Astrocyte (in vitro differentiated cells and primary cell): ENCODE measurements at places on chromosomes 4 and X. TPM values are rescaled to one million over a fixed set of nuclear protein-coding genes. Genes with fewer than 3 reads are reported as not detected.

GRCh38 chrX:151516538-151517187 is 46.8 kb upstream of the PASD1 start:
- DNase-seq, result no peak

- DNase-seq, result no peak
Measured at GRCh38 chr4:26034849-26035248, 120.8 kb downstream of the SMIM20 start.

GRCh38 chr4:76029300-76029699 is 6.0 kb upstream of the CXCL10 start:
- no peak for DNase-seq

DNA sequence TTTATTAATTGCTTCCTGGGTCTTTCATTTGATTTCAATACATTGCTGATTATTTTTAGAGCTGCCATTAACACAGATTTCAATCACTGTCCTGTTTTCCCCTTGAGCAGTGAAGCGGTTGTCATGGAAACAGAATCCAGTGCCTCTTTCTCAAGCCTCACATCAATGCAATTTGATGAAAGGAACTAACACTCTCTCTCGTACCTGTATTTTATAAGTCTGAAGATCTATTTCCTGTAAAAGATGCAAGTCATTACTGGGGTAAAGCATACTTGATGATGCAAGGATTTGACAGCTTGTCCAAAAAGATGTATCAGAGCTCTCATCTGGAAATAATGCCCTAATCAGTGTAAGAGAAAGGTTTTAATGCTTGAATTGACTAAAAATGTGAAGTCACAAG is 17.9 kb upstream of the GASK1B start:
- no peak for DNase-seq

DNA sequence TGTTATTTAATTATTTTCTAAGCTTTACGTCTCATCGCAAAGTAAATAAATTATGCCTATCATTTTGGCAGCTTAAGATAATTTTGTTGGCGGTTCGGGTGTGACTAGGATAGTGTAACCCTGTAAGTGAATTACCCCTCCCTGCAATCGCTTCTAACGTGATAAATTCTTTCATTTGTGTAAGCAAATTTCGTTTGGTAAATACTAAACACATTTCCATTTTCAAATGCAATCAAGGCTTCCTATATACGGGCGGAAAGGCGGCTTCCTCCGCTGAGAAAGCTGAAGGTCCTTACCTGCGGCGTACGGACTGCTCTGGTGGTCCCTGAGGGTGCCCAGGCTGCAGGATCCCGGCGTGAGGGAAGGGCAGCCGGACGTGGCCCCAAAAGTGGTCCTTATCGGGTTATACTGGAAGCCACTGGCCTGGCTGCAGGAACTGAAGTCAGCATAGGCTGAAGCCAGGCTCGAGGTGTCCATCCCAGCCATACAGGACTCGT is 403 bp downstream of the PHOX2B start:
- DNase-seq, result no peak

DNA sequence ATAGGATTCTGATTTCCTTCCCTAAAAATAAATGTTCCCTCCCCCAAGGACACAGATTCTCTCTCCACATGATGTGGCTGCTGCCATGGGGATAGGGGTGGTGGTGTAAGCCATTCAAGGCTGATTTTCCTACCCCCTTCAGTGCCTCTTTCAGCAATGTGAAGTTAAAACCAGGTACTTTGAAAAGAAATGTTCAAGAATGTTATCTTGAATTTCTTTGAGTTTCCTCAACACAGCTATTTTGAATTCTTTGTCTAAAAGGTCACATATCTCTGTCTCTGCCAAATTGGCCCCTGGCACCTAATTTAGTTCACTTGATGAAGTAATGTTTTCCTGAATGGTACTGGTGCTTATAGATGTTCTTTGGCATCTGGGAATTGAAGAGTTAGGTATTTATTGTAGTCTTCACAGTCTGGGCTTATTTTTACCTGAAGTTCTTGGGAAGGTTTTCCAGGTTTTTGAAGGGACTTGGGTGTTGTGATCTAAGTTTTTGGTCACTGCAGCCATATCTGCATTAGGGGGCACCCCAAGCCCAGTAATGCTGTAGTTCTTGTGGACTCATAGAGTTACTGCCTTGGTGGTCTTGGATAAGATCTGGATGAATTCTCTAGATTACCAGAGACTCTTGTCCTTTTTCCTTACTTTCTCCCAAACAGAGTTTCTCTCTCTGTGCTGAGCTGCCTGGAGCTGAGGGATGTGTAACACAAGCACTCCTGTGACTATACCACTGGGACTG is 7.6 kb upstream of the DIPK2B start:
- DNase-seq, result no peak

Gene SMARCA1
- total RNA-seq, result 104 and 107 TPM in 2 replicates

GRCh38 chr4:182343453-182343852 is 100.3 kb downstream of the TENM3 start:
- no peak for DNase-seq

GRCh38 chr4:113169368-113169767 is 119.9 kb downstream of the ANK2 start:
- peak; percentile 16 for DNase-seq

DNA sequence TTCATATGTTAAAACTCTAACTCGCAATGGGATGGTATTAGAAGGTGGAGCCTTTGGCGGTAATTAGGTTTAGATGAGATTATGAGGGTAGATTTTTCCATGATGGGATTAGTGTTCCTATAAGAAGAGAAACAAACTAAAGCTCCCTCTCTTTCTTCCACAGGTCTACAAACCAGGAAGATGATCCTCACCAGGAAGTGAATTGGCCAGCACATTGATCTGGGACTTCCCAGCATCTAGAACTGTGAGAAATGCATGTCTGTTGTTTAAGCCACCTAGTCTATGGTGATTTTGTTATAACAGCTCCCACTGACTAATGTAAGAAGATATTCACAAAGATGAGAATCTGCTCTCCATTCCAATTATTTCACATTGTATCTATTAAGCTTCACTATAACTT is 2266.9 kb downstream of the PCDH7 start:
- DNase-seq, result no peak

DNA sequence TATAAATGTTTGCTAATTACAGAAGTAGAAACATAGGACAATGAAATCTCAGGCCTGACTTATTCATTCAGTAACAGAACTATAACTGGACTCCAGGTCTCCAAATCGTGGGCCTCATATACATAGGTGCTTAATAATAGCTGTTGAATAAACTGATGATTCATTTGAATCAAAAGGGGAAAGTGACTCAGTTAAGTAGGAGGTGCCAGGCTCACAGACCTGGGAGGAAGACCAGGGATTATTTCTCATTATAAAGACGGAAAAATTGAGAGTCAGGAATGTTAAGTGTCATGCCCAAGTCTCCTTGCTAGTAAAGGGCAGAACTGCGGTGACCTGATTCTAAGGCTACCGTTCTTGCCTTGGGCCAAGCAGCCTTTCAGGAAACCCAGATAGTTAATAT is 131.5 kb downstream of the HS3ST1 start:
- DNase-seq, result peak; percentile 61

- DNase-seq, result no peak
Measured at GRCh38 chrX:32116047-32116446, 1044.2 kb upstream of the FTHL17 start.

- DNase-seq, result peak; percentile 79
Measured at GRCh38 chr4:5750052-5750945, 39.3 kb downstream of the EVC start.

Gene F8A3
- total RNA-seq, result not detected in 2 replicates

GRCh38 chrX:136745215-136746173 is 35.2 kb downstream of the ARHGEF6 start:
- DNase-seq, result no peak

DNA sequence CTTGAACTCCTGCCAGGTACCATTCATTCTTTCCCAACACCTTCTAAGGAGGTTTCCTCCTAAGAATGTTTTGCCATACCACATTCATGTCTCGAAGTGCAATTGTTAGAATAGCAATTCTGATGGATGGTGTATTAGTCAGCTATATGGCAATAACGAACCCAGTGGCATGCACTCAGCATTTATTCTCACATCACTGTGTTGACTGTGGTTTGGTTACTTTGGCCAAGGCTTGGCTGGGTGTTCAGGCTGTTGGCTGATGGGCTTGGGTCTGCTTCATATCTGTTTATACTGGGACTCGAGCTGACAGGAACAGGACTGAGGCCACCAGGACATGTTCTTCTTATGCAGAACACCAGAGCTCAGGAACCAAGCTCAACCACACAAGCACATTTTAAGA is 31.7 kb downstream of the PSAPL1 start:
- peak; percentile 87 for DNase-seq

Gene TMLHE
- total RNA-seq, result 10.1 and 10.3 TPM in 2 replicates

DNA sequence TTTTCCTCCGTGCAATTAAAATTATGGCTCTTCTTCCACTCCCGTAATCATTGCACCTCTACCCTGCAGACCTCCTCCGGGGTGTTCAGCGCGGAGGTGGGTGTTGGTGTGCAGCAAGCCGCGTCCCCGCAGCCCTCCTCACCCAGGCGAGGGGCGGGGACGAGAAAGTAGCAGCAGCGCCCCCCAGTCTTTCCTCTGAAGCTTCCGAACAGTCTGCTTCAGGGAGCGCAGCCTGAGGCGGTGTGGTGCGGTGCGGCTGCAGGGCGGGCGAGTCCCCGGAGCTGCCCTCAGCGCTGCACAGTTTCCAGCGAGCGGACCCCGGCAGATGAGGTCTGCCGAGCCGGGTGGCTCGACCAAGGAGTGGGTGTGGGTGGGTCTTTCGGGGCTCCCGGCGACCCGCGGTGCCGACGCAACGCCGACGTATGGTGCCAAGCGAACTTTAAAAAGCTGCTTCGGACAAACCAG is at the start of gene FRAS1:
Gene FRAS1, plus strand, starts transcription at position 189 of the 465 bp plus-strand sequence. CDS start 687 bp downstream, outside the sequence.
- peak; percentile 22 for DNase-seq

Gene PCSK1N
- 62.0 and 65.0 TPM in 2 replicates for total RNA-seq

DNA sequence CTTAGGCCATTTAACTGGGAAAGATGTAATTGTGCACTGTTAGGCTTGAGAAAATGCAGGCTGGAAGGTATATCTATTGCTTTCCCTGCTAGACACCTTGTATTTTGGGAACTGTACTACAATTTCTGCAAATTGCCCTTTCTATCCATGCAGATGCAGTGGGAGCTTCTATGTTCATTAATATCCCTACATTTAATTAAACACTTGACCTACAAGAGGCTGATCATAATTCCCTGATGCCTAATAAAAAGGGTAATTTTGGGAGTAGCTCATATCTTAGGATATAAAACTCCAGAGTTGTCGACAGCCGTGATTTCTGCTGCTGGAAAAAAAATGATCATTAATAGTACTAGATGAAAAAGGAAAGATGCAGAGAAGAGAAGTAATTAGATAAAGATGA is 19.7 kb downstream of the DTHD1 start:
- no peak for DNase-seq

- DNase-seq, result no peak
Measured at GRCh38 chrX:153727123-153727931, 2.7 kb downstream of the ABCD1 start.

- DNase-seq, result no peak
Measured at GRCh38 chrX:40736170-40736505, 796 bp upstream of the MED14 start.

DNA sequence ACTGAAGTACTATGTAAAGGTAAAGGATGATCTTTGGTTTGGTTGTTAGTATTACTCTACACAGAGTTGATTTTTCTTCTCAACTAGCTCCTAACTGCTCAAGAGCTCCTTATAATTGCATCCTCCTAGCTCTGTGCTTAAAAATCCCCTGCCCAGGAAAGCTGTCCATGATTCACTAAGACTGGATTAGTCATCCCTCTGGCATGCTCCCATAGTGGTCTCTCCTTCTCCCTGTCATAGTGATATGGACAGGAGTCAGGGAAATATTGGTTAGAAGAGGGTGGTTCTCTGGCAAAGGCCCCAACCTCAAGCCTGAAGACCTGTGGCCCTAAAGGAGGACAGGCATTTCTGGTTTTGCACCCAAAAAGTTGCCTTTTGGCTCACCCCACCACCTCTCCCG is 242.3 kb upstream of the KCNIP4 start:
- DNase-seq, result peak; percentile 92

Gene NSUN7
- 2.1 and 2.5 TPM in 2 replicates for total RNA-seq

DNA sequence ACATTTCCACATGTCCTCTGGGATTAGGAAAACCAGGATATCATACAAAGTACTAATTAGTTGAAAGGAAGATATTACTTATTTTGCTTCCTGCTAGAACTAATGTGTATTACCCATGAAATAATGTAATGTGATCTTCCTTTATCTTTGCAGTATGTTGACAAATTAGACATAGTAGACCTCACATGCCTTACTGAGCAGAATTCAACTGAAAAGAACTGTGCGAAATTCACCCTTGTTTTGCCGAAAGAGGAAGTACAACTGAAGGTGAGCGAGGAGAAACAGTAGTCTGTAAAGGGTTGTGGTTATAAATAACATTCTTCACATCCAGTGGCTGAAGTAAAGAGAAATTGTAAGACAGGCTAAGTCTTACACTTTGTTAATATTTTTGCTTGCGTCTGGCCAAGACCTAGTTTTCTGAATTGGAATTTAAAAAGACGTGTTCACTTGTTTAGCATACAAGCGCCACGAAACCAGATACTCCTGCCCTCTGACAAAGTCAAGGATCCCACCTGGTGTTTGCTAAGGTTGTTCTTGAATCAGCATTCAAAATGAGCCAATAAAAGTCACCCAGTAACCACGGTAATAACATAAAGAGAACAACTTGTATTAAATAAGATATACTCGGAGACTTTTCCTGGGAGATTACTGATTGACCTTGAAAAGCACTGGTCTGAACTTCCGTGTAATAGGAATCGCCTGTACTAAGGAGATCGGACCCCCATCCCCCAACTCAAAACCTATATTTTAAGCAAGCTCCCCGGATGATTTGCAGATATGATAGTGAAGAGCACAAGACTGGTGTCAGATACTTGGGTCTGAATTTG is 16.9 kb downstream of the STAP1 start:
- DNase-seq, result no peak

- no peak for DNase-seq
Measured at GRCh38 chrX:2458309-2458708, 42.5 kb downstream of the DHRSX start.

DNA sequence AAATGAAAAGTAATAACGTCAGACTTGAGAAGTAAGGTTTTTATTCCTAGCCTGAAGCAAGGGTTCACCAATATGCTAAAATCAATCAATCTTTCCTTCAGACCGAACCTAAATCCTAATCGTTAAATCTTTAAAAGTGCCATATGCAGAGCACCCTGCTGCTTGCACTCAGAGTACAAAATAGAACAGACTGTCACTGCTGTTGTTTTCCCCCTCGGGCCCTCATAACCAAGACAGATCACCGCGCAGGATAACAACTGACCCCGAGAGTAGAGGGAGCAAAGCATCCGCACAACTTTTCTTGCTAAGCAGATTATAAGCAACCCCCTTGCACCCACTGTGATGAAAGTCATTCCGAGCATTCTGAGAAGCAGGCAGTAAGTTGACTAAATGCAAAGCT is 550.9 kb upstream of the NDST4 start:
- no peak for DNase-seq

- no peak for DNase-seq
Measured at GRCh38 chrX:129980540-129981199, 1.8 kb upstream of the BCORL1 start.

- peak; percentile 37 for DNase-seq
Measured at GRCh38 chrX:23904096-23904495, 3.6 kb downstream of the APOO start.

Gene ANOS1
- total RNA-seq, result 10.0 and 15.3 TPM in 2 replicates

- peak; percentile 14 for DNase-seq
Measured at GRCh38 chr4:52911684-52912294, 49.7 kb downstream of the RASL11B start.

GRCh38 chrX:40097504-40098263 is at the start of gene BCOR:
Gene BCOR (minus strand): TSS chrX:40097958. CDS start chrX:40077929, 20,029 bp downstream.
- no peak for DNase-seq
